NCI-H1092 (cell line): ENCODE measurements at places on chromosomes 7 and 10.

GRCh38 chr7:84256571-84256971 is 62.0 kb upstream of the SEMA3A start:
- no peak for DNase-seq

- no peak for DNase-seq
These were observed 6.5 kb upstream of the ATP6V1F start for GRCh38 chr7:128856001-128856718.

GRCh38 chr7:50119815-50120637 is 27.0 kb upstream of the ZPBP start:
- peak; percentile 2 for DNase-seq

DNA sequence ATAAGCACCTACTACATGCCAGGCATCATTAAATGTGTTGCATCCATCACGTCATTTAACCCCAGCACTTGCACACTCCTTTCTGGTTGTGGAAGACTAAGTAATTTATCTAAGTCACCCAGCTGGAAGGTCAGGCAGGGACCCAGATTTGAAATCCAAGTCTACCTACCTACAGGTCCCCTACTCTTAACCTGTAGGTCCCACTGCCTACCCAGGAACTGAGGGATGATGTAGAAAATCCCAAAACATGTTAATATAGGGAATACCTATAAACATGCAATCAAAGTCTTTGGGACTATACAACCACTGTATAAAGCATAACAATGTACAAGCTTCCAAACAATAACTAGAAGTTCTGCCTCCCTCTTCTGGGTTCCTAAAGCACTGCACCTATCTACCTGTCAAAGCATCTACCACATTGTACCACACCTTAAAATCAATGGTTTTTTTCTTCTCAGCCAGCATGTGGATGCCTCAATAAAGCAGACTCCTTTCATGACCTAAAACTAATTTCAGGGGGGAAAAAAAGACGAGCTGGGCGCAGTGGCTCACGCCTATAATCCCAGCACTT is 5.6 kb downstream of the IL6 start:
- DNase-seq: no peak

- DNase-seq: no peak
These were observed 111.4 kb downstream of the BAMBI start for GRCh38 chr10:28788762-28789161.

GRCh38 chr10:98173260-98173659 is 38.8 kb downstream of the R3HCC1L start:
- no peak for DNase-seq

- no peak for DNase-seq
These were observed 19.3 kb upstream of the ZNF365 start for GRCh38 chr10:62354916-62355315.

GRCh38 chr10:49679480-49679893 is at the start of gene C10orf53:
TSS of gene C10orf53 (plus strand) at chr10:49679651. CDS start at chr10:49679698, 47 bp downstream.
- DNase-seq: peak; percentile 54

DNA sequence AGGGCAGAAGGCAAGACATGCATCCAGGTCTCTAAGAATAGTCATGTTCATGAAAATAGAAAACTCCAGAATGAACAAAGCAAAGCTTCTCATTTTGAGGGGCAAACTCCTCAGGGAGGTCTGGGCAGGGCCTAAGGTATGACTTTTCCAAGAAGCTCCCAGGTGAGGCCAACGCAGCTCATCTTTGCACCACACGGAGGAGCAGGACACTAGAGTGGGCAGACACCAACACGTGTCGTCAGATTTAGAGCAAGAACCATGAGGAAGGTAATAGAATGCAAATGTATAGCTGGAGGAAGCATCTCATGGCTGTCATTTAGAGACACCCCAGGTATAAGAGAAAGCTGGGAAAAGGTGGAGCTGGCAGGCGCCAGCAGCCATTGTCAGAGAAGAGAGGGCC is 95.7 kb downstream of the WDFY4 start:
- DNase-seq: no peak

GRCh38 chr10:104894681-104895080 is 253.6 kb downstream of the SORCS3 start:
- no peak for DNase-seq

DNA sequence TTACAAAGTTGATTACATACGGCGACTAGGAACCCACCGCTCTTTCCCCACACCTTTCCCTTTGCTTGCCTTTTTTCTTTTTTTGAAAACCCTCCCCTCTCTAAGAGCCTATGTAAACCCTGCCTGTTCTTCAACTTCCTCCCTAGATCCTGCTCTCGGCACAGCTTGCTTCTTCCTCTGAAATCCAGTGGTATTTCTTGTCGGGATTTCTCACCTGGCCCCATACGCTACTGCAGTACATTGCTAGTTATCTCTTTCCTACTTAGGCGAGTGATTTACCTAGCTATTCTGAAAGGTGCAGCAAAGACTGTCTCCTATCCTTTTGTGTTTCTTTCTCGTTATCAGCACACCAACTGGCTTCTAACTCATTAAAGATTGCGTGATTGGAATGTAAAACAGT is 371.1 kb downstream of the PRPF18 start:
- no peak for DNase-seq

GRCh38 chr10:3978174-3978573 is 193.2 kb upstream of the KLF6 start:
- no peak for DNase-seq

DNA sequence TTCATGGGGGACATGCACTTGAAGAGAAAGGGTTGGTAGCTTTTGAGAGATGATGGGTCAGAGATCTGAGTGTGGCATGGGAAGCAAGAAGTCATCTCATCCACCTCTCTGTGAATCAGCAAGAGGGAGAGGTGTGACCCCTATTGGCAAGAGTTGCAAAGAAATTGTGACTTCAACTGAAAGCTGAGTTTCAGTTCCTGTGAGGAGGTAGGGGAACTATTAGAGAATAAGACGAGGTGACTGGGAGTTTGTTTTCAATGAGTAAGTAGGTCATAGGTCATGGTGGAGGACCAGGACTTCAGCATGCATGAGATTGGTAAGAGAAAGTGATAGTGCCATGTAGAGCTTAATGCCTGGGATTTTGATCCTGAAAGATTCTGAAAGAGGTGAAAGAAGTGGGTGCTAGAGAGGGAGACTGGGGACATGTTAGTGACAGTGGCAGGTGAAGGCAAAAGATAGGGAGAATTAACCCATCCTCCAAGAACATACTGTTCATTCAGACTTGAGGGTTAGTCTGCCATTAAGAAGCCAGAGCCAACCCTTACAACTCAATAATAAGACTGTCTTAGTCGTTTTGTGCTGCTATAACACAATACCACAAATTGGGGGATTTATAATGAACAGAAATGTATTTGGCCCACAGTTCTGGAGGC is 75.5 kb upstream of the CAPZA2 start:
- no peak for DNase-seq

DNA sequence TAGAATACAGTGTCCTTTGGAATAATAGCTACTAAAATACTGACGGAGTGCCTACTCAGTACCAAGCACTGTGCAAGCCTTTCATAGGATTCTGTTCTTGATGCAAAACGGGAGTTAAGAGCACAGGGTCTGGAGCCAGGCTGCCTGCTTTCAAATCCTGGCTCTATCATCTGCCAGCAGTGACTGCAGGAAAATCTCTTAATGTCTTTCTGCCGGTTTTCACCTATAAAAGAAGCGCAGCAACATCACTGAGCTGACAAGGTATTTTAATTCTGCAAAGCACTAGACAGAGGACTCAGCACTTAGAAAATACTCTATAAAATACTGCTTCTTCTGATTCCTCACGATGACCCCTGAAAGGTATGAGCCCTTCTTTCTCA is 659 bp downstream of the FIGNL1 start:
- no peak for DNase-seq

GRCh38 chr7:20211376-20211775 is 5.8 kb downstream of the MACC1 start:
- DNase-seq: no peak

GRCh38 chr10:91944880-91945630 is 21.5 kb downstream of the BTAF1 start:
- DNase-seq: no peak

DNA sequence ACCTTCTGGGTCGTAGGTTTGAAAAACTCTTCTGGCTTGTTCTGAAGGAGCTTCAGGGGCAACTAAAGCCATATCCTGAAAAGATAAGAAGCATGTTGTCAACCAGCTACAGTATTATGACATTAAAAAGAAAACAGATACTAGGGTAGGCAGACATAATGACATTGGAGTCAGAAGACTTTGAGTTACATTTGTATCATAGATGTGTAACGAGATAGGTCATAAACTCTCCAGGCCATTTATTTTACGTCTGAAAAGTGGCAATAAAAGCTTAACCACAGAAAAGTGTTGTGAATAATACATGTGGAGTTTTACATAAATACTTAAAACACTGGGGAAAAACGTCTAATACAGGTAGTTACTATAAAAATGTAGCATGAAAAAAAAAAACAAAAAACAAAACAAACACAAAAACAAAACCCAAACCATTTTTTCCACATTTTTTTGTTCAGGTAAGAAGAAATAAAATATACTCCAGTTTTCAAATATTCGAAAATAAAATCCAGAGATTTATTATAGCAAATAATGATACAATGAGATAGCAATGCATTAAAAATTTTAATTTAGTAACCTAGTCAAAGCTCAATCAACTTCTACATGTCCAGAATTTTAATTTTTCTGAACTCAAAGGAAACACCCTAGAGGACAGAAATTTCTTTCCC is 64.1 kb downstream of the MINDY3 start:
- DNase-seq: no peak

- no peak for DNase-seq
These were observed 94.3 kb downstream of the AUTS2 start for GRCh38 chr7:69692611-69693010.

- DNase-seq: no peak
These were observed at the start of gene SSMEM1 for GRCh38 chr7:130207642-130208041. TSS of gene SSMEM1 (plus strand) at chr7:130207860. CDS start at chr7:130207911, 51 bp downstream.

- no peak for DNase-seq
These were observed 9.4 kb upstream of the HK1 start for GRCh38 chr10:69268761-69269416.

- DNase-seq: no peak
These were observed 422.7 kb downstream of the SORCS3 start for GRCh38 chr10:105063796-105064195.

DNA sequence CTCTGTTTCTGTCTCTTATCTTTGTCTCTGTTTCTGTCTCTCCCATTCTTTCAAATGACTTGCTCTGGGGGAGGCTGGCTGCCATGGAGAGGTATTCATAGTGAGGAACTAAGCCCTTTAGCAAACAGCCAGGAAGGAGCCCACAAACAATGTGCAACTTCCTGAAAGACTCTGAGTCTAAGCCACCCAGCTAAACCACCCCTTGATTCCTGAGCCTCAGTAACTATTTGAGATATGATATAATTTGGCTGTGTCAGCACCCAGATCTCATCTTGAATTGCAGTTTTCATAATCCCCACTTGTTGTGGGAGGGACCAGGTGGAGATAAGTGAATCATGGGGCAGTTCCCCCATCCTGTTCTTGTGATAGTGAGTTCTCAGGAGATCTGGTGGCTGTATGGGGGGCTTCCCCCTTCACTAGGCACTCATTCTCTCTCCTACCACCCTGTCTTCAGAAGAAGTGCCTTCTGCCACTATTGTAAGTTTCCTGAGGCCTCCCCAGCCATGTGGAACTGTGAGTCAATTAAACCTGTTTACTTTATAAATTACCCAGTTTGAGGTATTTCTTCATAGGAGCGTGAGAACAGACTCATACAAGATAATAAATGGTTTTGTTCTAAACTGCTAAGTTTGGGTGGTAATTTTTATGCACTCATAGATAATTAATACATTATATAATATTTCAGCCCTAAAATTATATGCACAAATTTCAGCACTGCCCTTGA is 121.2 kb upstream of the FOXP2 start:
- DNase-seq: no peak

DNA sequence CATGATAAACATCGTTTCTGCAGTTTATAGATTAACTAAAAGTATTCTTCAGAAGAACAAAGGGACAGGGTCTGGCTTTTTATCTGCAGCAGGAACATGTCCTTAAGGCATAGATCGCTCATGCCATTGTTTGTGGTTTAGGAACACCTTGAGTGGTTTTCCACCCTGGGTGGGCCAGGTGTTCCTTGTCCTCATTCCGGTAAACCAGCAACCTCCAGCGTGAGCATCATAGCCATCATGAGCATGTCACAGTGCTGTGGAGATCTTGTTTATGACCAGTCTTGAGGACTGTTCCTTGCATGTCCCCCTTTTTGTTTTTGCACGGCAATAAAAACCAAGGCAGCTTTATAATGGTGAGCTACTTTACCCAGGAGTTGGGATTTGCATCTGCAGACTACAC is 33.9 kb downstream of the STOX1 start:
- no peak for DNase-seq

DNA sequence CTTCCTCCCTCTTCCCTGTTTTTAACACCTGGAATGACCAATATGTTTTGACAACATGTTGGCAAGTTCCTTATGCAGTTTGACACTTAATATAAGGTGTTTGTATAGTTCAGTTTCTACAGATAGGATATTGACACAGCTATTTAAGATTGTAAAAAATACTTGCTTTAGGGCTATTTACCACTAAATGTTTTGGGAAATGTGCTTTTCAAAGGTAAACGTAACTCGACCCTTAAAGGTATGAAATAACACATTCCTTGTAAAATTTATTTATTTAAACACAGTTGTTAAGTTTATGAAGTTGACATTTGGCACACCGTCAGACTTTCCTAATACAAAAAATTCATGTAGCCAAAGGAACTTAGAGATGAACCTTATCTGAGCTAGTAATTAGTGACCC is 817.6 kb downstream of the PCDH15 start:
- no peak for DNase-seq

- peak; percentile 30 for DNase-seq
These were observed 98.0 kb downstream of the NPSR1 start for GRCh38 chr7:34756025-34756437.

DNA sequence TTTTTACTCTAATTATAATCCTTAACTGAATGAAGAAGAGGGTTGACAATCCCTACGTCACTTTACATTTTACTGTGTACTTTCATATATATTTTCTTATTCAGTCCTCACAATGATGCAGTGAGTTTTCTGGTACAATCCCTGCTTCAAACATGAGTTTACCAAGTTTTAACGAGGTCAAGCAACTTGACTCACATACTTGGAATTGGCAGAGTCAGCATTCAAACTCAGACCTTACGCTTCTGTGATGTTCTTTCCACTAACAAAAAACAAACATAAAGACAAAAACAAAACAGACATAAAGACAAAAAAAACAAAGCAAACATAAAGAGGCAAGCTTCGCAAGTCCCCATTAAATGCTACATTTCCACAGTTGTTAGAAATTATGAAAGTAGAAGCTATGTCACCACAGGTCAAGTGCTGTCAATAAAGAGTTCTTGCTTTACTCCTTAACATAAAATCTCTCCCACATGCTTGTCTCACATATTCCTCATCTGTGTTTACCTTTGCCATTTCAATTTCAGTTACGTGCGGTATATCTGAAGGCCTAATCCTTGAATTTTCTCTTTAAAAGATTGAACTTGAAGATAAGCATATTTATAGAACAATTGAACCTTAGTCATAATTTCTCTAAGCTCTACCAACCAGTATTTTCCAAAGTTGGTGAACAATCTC is 217.3 kb downstream of the CELF2 start:
- DNase-seq: no peak

DNA sequence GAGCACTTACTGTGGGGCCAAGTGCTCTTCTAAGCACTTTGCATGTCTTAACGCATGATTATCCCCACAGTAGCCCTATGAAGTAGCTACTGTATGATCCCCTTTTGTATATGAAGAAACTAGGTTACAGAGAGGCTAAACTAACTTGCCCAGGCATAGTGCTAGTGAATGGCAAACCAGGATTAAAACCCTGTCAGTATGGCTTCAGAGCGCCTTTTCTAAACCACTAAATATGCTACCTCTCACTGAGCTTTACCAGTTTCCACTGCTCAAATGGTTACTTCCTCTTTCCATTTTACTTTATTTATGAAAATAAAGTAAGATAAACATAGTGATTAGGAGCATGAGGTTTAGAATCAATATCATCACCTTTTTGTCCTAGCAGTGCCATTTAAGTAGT is 73.6 kb downstream of the PODXL start:
- DNase-seq: no peak
